ENCODE measurements at places on chromosomes 3 and 15.
A peak's percentile ranks its signal among the peaks of the same experiment; 100 is the strongest.

DNA sequence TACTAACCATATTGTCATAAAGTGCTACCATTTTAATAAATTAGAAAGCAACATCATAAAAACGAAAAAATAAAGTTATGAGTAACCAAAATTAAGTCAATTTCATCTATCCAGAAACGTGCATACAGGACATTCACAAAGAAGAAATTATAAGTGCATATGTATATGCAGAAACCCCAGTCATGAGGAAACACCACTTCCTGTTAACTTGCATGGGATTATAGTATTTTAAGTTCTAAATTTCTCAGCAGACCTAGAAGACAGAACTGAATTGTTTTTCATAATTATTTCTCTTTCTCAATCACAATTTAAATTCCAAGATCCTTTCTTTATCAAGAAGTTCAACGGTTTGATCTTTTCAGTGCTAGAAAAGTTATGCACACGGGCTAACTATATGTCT is 1.4 kb upstream of the KBTBD8 start:
- no peak for DNase-seq

DNA sequence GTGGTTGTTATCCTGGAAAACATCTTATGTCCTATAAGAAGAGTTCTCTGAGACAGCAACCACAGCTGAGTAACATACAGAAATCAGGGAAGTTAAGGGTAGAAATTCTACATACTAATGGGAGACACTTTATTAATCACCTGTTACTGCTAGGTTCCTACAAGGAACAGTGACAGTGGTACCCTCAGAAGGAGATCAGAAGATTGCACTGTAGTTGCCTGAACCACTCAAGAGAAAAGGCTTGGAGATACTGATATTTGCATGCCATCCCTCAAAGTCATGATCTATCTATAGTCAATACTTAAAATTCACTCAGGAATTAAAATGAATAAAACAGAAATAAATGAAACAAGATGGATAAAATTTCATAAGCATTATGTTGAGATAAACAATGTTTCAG is 136.0 kb downstream of the LMLN start:
- no peak for DNase-seq

- no peak for DNase-seq
Observed at GRCh38 chr15:66092053-66093016, 161.2 kb downstream of the MEGF11 start.

GRCh38 chr3:143278721-143279120 is 159.2 kb downstream of the CHST2 start:
- no peak for DNase-seq

- DNase-seq: no peak
Observed at GRCh38 chr15:80562033-80562432, 133.1 kb upstream of the ABHD17C start.

DNA sequence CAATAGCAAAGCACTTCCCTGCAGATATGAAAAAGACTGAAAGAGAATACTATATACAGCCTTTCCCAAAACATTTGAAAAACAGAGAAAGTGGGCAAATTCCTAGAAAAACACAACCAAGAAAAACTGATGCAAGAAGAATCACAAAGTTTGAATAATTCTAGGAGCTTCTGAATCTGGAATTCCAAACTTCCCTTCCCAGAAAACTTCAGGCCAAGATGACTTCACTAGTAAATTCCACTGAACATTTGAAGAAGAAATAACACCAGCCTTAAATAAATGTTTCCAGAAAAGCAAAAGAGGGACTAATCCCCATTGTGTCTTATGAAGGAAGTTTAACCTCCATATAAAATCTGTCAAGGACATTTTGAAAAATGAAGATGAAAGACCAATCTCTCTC is 15.8 kb upstream of the NSMCE3 start:
- DNase-seq: no peak

- DNase-seq: no peak
Observed at GRCh38 chr3:97102641-97103040, 288.2 kb downstream of the EPHA6 start.

- no peak for DNase-seq
Observed at GRCh38 chr15:68653031-68653635, 74.3 kb downstream of the CORO2B start.

DNA sequence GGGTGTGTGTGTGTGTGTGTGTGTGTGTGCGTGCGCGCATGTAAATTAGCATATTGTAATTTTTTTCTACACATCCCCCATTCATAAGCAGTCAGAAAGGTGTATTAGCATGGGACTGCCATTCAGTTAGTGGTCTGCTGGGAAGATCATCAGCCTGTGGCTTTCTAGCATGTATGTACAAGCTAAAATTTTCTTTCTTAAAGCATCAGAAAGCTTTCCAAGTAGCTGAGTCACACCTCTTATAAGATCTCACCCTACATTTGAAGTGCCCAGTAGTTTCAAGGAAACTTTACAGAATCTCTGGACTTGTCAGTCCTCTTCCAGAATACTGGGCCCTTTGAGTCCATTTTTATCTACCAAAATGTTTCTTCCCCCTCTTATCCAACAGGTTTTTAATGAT is 411.4 kb upstream of the TPRG1 start:
- DNase-seq: no peak

DNA sequence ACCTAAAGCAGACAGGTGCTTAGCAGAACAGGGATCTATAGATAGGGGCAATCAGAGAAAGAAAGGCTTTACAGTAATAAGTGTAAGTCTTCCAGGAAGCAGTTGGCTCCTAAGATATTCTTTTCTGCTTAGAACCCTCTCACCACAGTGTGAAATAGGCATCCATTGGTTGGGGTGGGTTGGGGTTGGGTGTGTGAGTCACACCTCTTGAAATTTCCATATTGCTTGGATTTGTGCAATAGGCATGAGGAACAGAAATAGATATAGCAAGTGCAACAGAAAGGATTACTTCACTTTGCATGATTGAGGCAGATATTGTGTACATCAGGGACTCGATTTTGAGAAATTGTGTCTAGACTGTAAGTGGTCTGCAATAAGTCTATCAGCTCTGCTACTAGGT is 200.1 kb upstream of the GAP43 start:
- no peak for DNase-seq

GRCh38 chr3:87987952-87988351 is 70.9 kb downstream of the CGGBP1 start:
- DNase-seq: no peak

DNA sequence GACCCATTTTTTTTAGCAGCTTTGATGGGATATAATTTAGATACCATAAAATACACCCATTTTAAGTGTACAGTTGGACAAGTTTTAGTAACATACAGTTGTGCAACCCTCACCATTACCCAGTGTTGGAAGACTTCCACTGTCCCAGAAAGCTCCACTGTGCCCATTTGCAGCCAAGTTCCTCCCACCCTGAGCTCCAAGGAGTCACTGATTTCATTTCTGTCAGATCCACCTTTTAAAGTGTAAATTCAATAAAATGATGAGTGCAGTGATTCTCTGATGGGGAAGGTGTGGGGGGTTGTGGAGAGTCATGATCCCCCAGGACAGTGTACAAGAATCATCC is 93.2 kb upstream of the IGF1R start:
- no peak for DNase-seq

GRCh38 chr3:52779837-52780585 is 2.6 kb downstream of the ITIH1 start:
- DNase-seq: no peak

- DNase-seq: peak; percentile 82
Observed at GRCh38 chr15:53837263-53837662, 77.8 kb upstream of the WDR72 start.

- no peak for DNase-seq
Observed at GRCh38 chr3:17577796-17578520, 164.5 kb downstream of the TBC1D5 start.

- DNase-seq: no peak
Observed at GRCh38 chr3:42660131-42660715, 6.7 kb downstream of the ZBTB47 start.

DNA sequence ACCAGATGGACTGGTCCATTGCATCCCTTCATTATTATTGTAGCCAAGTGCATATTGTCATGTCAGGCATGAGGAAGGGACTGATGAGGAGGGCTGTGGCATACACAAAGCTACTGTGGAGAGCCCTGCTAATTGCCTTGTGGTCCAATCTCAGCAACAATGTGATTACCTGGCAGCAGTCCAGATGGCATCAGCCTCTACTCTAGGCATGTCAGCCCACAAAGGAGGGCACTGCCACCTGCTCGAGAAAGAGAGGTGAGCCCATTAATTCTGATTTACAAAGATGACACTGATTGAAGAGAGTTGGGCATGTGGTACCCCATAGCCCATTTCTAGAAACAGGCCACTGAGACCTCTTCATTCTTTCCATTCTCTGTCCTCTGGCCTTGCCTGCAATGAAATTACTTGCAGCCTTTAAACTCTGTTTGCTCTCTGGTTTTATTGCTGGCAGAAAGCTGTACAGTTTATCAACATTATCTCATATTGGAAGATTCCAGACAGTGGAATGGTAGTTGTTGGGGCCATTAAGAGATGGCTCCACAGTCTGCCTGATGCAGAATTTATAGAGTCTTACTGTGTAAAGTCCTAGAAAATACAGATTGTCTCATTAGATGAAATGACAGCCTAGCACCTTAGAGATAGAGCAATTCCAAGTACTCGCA is 307.7 kb downstream of the ARPP21 start:
- DNase-seq: peak; percentile 23

- DNase-seq: no peak
Observed at GRCh38 chr3:176431991-176432390, 765.3 kb downstream of the TBL1XR1 start.

DNA sequence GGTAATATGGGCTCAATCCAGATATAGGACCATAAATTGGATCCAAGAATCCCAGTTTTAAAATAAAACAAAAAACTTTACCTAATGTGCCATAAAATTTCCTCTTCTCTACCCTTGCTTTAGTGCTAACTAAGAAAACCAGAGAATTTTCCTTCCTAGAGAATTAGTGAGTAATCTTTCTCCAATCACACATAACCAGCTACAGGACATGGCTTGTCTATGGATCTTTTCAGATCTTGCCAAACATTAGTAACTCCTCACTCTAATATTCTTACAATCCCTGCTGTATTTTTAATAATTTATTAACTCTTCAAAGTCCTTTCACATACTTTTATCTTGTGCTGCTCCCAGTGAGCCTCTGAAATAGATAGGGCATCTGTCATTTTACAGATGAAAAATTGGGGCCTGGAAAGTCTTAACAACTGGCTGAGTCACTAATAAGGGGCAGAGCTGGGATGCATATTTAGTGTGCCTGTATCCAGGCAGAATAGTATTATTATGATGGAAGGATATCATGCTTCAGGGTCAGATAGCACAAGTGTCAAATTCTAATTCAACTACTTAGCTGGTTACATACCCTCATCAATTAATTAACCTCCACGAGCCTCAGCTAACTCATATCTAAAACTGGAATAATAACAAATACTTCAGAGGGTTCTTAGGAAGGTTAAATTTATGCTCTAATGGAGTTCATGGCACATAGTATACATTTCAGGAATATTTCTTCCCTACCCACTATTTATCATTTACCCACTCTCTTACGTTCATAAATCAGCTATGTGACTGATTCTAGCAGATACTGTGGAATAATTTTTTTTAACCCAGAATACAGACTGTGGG is 5.6 kb downstream of the ZBED2 start:
- DNase-seq: no peak
